A172 (cell line): ENCODE measurements at places on chromosomes 16 and 17. TPM values are rescaled to one million over a fixed set of nuclear protein-coding genes. Genes with fewer than 3 reads are reported as not detected.

INCA1 gene
- 0.88 and 1.5 TPM in 2 replicates for total RNA-seq

- DNase-seq = no peak
Observed at GRCh38 chr16:19377864-19378263, 39.8 kb upstream of the TMC5 start.

ZMYND15 gene
- 0.07 and 0.21 TPM in 2 replicates for total RNA-seq

- no peak for DNase-seq
Observed at GRCh38 chr16:78372277-78372676, 272.8 kb downstream of the WWOX start.

GRCh38 chr16:4826980-4827379 lies 20.1 kb downstream of the GLYR1 start:
- DNase-seq = no peak

- peak; percentile 81 for DNase-seq
Observed at GRCh38 chr17:2398655-2399571, 1.9 kb downstream of the MNT start.

GRCh38 chr16:68236137-68236825 lies 354 bp upstream of the ESRP2 start:
- no peak for DNase-seq
